Epithelial cell of proximal tubule (primary cell): ENCODE measurements at places on chromosomes 2 and 18. TPM values are rescaled to one million over a fixed set of nuclear protein-coding genes. Genes with fewer than 3 reads are reported as not detected.
A peak's percentile ranks its signal among the peaks of the same experiment; 100 is the strongest.

DNA sequence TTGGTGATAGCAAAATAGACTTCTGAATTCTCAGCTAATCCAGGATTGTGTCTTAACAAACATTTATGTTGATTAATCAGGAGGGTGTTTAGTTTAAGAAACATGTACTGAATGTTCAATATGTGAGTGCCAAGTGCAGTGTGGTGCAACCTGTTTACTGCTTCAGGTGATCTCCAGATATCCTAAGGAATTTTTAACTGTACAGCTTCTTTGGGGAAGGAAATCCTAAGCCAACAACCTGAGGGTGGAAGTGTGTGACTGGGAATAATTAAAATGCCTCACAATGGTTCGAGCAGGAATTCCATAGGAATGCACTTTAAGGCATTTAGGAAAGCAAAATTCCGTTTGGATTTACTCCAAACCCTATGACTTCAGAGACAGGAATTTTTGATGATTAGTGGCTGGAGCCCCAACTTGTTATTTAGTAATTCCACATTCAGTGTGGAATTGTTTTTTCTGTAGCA is 16.4 kb downstream of the CRIM1 start:
- DNase-seq: peak; percentile 90

- DNase-seq: no peak
Observed at GRCh38 chr2:138602166-138602460, 100.5 kb downstream of the SPOPL start.

- peak; percentile 23 for DNase-seq
Observed at GRCh38 chr2:10883801-10884478, 27.8 kb upstream of the KCNF1 start.

DNA sequence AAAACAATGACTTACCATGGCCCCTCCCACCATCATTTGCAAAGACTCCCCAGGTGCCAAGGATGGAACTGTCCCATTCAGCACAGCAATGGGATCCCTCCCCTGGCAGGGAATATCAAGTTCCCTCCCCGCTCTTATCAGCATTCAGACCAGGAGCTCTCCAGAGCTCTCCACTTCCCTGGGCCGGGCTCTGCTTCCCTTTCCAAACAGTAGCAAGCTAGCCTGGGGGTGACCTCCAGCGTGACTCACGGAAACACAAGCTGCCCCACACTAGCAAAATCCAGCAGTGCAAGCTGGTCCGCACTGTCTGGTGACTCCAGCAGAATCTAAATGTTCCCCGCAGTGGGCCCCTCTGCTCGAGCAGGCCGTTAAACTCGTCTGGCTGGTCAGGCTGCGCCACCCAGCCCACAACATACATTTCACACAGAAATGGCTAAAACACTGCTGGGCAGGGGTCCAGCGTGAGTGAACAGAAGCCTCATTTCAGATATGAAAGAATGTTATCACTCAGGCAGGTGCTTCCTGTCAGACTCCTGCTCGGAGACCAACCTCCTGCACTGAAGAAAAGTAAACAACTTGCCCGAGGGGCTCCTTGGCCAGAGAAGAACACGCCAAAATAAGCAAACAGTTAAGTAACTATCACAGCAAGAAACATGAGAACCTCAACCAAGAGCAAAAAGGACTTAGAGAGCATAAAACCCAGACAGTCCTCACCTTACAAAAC is 33.9 kb downstream of the STAT1 start:
- no peak for DNase-seq

- DNase-seq: no peak
Observed at GRCh38 chr2:23589220-23589647, 204.3 kb downstream of the KLHL29 start.

DNA sequence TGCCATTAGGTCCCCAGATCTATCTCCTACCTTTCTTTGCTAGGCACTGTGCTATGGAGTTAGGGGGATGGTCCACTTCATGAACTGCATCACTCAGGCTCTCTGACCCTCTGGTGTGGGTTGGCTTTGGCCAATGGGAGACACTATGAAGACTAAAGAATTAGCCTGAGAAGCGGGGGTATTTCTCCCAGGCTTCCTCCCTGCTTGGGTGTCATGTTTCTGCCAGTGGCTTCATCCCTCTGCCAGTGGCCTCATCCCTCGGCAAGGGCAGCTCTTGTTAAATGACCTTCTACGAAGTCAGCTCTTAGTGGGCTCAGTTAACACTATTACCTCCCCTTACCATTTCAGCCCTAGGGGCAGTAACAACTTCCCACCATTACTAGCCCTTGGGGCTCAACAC is 41.9 kb upstream of the EPB41L3 start:
- DNase-seq: no peak

- peak; percentile 62 for DNase-seq
Observed at GRCh38 chr2:23651187-23652080, 266.5 kb downstream of the KLHL29 start.

- no peak for DNase-seq
Observed at GRCh38 chr18:56678836-56679565, 27.8 kb downstream of the WDR7 start.

GRCh38 chr2:176291809-176292283 is 22.6 kb downstream of the MTX2 start:
- no peak for DNase-seq

- no peak for DNase-seq
Observed at GRCh38 chr2:65344689-65345088, 87.7 kb downstream of the SPRED2 start.

DNA sequence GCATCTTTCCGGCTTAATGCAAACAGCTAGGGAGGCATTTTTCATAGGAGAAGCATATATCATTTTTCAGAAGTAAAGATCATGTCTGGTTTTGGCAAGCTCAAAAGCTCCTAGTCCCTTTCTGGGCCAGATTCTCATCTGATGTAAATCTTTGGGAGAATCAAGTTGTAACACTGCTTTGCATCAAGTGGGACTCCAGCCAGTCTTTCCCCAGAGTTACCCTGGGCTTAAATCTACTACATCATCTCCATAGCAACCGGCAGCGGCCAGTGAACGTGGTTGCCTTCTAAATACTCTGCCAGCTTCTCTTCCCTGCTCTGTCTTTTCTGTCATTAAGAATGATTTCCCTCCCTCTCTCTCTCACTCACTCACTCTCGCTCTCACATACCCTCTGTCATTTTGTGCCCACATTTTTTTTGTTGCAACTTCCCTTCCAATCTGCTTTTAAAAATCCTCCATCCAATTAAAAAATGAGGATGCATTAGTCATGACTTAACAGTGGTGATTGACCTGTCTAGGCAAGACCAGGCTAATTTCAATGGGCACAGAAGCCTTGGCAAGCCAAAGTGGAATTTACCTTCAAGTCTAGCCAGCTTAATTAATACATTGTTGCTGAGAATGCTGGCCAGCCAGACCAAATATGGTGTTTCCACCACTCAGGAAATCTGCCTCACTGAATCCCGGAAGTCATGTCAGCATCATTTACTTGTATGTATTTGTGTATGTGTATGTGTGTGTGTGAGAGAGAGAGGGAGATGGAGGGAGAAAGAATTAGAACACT is 93.0 kb downstream of the NRP2 start:
- no peak for DNase-seq

GRCh38 chr18:59024829-59025228 is 114.9 kb upstream of the SEC11C start:
- DNase-seq: no peak

DNA sequence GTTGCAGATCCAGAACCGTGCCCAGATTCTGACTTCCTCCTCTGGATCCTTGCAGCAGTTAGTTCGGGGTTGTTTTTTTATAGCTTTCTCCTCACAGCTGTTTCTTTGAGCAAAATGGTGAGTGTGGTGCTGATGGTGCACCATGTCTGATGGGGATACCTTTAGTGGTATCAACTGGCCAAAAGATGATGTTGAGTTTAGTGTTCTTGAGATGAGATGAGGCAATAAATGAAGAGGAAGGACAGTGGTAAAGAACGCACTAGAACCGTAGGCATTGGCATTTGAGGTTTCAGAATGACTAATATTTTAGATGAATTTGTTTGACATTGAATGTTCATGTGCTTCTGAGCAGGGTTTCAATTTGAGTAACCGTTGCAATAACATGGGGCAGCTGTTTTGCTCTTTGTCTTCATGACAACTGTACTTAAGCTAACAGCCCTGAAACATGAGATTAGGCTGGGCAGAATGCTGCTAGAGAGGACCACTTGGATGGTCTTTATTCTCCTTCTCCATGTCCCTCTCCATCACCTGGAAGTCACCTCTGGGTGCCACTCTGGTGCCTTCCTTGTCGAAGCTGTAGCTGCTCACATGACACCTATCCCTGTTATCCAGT is 3.9 kb downstream of the CTLA4 start:
- DNase-seq: no peak

LRRC30 gene
- total RNA-seq: not detected in 2 replicates

ZCCHC2 gene
- 10.3 and 14.8 TPM in 2 replicates for total RNA-seq

SLC4A1AP gene
- total RNA-seq: 25.8 and 34.7 TPM in 2 replicates

UPP2 gene
- not detected in 2 replicates for total RNA-seq

DTNA gene
- 7.5 and 15.2 TPM in 2 replicates for total RNA-seq

C2orf66 gene
- not detected in 2 replicates for total RNA-seq

IL18R1 gene
- total RNA-seq: 0.12 and 2.5 TPM in 2 replicates

IL1RL2 gene
- total RNA-seq: 1.0 and 2.6 TPM in 2 replicates
